ENCODE measurements at places on chromosomes 16 and 17.

DNA sequence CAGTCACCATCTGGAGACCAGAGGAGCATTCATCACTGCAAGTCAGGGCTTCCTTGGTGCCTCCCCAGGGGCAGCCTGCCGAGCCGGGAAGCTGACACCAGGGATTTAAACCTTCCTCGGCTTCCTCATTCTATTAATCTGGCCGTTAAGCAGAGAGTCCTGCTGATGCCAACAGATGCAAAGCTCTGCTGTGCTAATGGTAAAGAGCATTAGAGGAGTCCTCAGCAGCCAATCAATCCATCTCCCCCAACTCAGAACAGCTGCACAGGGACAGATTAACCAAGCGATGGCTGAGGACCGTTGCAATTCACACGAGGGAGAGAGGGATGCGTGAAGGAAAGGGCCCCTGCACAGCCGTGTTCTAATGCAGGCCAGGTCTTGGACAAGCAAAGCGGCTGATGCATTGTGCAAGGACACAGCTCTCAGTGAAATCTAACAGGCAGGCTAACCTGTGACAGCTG lies 116.6 kb downstream of the XYLT1 start:
- no peak for DNase-seq

- DNase-seq: no peak
Observed at GRCh38 chr17:63452046-63452961, 6.2 kb upstream of the CYB561 start.

DNA sequence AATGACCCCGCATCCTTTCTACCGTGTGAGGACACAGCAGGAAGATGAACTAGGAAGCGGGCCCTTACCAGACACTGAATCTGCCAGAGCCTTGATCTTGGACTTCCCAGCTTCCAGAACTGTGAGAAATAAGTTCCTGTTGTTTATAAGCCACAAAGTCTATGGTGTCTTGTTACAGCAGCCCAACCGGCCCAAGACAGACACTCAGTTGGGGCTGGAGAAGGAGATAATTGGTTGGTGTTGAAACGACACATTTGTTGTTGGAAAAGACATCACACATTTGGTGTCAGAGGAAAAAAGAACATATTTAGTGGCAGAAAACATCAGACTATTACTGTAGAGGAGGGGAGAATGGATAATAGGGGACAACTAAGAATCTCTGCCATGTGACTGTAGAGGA lies 122.3 kb upstream of the SEC14L1 start:
- DNase-seq: no peak

GRCh38 chr17:1649844-1650501 lies at the start of gene RILP:
RILP (minus strand) TSS chr17:1649866; CDS start chr17:1649804, 62 bp downstream.
- peak; percentile 55 for DNase-seq

DNA sequence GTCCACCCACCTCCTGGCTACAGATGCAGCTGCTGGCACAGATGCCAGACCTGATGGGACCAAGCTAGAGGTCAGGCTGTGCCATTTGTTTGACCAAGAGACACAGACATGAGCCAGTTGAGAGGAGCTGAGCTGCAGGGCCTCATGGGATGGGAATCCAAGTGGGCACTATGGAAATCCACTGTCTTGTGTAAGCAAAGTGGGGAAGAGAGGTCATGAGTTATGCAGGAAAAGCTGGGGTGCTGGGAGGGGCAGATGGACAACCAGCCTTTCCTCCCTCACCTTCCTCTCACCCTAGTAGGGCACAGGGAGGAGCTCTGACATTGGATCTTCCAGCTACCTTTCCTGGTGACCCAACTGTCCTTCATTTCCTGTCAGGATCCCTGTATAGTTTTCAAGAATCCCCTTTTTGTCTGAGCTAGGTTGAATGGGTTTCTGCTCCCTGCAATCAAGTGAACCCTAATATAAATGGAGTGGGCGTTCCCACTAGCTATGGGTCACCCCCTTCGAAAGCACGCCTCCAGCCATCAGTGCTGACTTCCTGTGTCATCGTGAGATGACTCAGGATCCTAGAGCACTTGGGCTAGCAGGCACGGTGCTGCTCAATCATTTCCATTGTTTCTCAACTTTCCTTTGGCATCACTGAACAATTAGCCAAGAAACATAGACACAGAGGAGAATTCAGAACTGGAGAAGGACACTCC lies 13.6 kb downstream of the ATPAF2 start:
- peak; percentile 39 for DNase-seq

GRCh38 chr17:16467044-16467443 lies 24.9 kb downstream of the LRRC75A start:
- no peak for DNase-seq

- no peak for DNase-seq
Observed at GRCh38 chr17:79803997-79804855, 7.3 kb upstream of the CBX8 start.

DNA sequence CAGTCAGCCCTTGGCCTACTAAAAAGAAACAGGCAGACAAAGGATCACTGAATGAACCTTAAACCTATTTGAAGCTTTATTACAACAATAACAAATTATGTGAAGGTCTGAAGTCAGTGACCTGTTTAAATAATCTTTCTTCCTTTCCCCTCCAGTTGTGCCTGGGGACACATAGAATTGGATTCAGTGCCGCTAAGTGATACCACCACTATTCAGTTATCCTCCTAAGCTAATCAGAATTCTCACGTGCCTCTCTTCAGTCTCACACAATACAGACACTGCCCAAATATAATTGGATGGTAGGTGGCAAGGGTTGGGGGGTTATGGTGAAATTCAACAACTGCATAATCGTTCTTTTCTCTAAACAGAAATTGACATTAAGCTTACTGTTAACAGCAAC lies 11.4 kb downstream of the TXNDC11 start:
- DNase-seq: no peak

GRCh38 chr16:27534256-27534655 lies 15.5 kb downstream of the GTF3C1 start:
- no peak for DNase-seq

DNA sequence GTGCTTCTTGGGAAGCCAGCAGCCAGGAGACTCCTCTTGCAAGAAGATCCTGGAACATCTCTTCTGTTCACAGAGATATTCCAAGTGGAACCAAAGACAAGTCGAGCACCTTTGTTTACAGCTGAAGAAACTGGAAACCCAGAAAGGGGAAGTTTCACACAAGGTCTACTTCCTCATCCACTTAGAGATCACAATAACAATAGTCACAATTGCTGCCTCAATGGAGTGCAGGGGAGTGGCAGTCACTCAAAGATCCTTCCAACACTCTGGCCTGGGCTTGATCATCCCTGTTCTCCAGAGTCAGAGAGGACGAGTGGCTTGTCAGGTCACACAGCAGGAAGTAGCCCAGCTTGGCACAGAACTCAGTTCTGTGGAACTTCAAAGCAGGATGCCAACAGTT lies 46.9 kb upstream of the SIAH1 start:
- DNase-seq: no peak

DNA sequence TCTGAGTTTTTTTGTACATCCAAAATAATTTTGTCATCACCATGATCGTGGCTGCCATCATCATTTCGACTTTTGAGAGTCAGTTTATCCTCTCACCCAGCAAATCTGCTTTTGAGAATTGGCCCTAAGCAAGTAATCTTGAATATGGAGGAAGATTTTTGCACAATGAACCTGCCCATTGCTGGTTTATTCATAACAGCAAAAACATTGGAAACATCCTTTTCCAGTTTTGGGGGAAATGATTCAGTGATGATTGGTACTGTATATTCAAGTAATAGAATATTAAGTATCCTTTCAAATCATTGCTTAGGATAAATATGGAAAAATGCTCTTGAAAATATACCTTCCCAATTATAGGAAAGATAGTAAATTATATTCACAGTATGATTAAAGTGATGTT lies 53.1 kb downstream of the PRKCA start:
- no peak for DNase-seq

DNA sequence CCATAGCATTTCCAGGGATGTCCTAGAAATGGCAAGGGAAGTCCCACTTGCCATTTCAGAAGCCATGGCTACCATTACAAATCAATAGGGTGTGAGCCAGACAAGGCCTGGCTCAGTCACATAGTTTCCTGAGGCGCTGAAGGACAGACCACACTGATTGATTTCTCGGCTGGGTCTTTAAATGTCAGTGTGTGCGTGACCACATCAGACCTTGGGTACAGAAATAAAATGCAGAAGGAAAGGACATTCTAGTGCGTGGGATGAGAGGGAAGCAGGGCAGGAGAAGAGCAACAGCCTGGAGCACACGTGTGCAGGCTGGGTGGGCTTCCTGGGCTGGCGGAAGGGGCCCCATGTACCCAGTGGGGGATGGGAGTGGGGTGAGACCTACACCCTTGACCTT lies 58.7 kb upstream of the LYRM9 start:
- DNase-seq: no peak

GRCh38 chr17:75846692-75847613 lies 2.7 kb upstream of the UNC13D start:
- DNase-seq: no peak

DNA sequence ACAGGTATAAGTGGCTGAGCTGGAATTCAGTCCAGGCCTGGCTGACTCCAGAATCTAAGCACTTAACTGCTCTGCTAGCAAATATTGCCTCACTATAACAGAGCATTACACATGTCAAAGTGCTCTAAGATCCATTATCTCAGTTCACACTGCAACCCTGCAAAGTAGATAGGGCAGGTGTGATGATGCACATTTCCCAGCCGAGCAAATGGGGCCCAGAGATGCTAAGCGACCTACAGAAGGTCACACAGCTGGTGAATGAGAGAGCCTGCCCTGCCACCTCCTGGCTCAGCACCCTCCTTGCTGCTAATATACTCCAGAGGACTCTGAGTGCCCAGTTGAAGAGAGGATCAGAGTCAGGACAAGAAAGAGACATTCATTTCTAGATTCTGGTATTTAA lies 73.6 kb upstream of the CCL1 start:
- no peak for DNase-seq

GRCh38 chr17:71500761-71501555 lies 619.9 kb upstream of the SOX9 start:
- DNase-seq: no peak

- no peak for DNase-seq
Observed at GRCh38 chr16:29775742-29776408, 2.2 kb upstream of the ZG16 start.

DNA sequence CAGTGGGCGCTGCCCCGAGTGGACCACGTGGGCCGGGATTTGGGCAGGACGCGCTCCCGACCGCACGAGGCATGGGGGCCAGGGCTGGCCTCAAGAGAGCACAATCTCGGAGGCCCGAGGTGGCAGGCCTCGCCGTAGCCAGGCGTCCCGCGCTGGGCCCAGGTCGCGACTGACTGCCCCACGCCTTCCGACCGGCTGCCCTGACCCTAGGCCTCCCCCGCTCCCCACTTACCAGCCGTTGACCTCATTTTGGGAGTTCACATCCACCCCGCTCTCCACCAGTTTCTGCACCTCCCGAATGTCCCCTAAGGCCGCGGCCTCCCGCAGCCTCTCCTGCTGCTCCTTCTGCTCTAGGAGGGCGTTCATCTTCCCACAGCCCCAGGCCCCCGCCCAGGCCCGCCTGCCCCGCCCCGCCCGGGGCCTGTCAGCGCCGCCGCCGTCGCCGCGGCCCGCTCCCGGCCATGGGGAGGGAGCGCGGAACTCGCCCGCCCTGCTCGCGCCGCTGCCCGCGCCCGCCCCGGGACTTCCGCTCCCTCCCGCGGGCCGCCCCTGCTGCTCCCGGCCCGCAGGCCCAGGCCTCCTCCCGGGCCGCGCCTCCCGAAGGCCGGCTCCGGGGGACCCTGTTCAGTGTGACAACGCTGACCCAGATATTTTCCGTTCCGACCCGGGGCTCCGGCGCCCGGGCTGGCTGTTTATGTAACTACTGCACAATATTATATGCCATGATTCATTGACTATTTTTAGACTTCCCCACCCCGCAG lies at the start of gene ANKRD40:
Gene ANKRD40, minus strand, starts transcription at position 626 of the 761 bp plus-strand sequence. Its CDS starts 260 bp downstream, at position 366.
- peak; percentile 95 for DNase-seq

- no peak for DNase-seq
Observed at GRCh38 chr17:37791447-37792399, 46.9 kb upstream of the HNF1B start.

GRCh38 chr17:75723171-75723930 lies 2.1 kb downstream of the ITGB4 start:
- no peak for DNase-seq

GRCh38 chr17:17985153-17985552 lies 12.5 kb downstream of the DRC3 start:
- no peak for DNase-seq

- DNase-seq: no peak
Observed at GRCh38 chr16:84329016-84329415, 34.3 kb downstream of the WFDC1 start.

DNA sequence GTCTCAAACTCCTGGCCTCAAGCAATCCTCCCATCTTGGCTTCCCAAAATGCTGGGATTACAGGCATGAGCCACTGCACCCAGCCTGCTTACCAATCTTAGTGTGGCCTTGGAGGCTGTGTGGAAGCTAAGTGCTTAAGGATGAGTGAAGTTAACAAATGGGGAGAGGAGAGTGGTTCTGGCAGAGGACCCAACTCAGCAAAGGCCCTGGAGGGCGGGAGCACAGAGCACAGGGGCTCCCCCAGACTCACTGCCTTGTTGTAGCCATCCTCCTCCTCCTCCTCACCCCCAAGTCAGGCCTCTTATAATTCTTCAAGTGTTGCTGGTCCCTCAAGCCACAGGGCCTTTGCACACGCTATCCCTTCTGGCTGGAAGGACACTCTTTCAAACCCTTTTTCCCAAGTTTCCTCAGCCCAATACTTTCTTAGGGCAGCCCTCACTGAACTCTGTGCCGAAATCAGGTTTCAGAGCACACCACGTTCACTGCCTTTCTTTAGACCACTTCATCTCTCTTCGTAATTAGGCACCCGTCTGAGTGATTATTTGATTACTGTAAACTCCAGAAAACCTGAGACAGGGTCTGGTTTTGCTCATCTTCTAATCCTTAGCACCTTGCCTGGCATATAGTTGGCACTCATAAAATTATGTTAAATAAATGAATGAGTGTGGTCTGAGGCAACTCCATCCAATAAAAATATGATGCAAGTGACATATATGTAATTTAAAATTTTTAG lies 23.4 kb downstream of the NGFR start:
- DNase-seq: no peak

DNA sequence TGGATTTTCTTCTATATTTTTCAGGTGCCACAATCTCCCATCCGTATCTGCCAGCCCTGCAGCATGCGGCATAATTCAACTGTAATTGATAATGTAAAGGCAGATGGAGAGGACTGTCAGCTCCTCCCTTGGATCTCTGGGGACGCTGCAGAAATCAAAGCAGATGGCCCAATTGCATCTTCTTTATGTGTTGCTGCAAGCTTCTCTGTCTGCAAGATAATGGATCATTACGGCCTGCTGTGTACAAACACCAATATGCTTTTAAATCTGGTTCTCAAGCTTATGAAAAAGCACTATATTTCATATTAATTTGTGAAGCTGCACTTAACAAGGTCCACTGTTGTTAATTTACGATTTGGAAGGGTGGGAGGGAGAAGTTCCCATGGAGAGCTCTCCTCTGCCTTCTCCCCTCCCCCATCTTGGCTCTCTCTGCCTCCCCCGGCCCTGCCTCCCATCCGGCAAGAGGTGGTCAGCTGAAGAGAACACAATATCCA lies 607.5 kb downstream of the TOX3 start:
- no peak for DNase-seq

DNA sequence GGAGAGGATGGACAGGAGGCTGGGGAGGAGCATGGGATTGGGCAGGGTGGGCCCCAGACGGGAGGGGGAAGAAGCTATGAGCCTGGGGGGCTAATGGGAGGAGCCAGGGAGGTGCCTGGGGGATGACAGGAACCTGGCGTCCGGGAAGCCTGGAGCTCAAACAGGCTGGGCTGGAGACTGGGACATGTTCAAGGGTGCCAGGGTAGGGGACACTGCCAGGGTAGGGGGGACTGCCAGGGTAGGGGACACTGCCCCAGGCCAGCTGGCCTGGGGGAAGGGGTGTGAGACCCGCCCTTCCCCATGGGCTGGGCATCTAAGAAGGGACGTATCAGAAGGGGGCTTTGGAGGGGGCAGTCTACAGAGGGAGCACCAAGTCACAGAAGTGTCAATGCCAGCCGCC lies 7.0 kb upstream of the FAM83G start:
- DNase-seq: no peak

All from cardiac muscle cell (in vitro differentiated cells and primary cell).